Natural killer cell (primary cell): ENCODE measurements at places on chromosomes 13 and 19. TPM values are rescaled to one million over a fixed set of nuclear protein-coding genes. Genes with fewer than 3 reads are reported as not detected.

GRCh38 chr13:51339354-51339753 is at the start of gene SERPINE3:
SERPINE3 (plus strand) TSS chr13:51339691; CDS start chr13:51341092, 1,401 bp downstream.
- H3K4me1 ChIP-seq, result no peaks in the 10 kb centered on the region
- H3K27me3 ChIP-seq, result no peaks in the 10 kb centered on the region
- H3K27ac ChIP-seq, result no peak within 1 kb of the TSS
- no peak for DNase-seq
- H3K36me3 ChIP-seq, result no peaks in the 10 kb centered on the region
- H3K4me3 ChIP-seq, result no peak within 1 kb of the TSS

Gene PSG7
- not detected for total RNA-seq

DNA sequence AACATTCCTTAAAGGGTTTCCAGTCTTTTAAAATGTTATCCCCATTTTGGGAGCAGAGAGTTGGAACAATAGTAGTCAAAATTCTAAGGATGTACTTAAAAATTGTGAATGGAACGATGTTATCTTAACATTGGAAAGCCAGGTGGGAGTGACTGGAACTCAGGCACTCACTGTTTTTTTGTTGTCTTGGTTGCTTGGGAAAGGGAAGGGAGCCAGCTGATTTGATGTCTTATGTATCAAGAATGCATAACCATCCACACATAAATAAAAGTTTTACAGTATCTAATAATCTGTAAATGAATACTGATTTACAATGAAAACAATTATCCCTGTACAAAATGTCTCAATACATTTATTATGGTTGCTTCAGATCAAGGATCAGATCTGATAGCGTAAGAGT is 88.7 kb downstream of the SLC10A2 start:
- no peaks in the 10 kb centered on the region for H3K36me3 ChIP-seq
- no peak overlapping the region for H3K4me3 ChIP-seq
- DNase-seq, result no peak
- H3K27ac ChIP-seq, result no peak overlapping the region

Gene ZIC2
- total RNA-seq, result not detected

DNA sequence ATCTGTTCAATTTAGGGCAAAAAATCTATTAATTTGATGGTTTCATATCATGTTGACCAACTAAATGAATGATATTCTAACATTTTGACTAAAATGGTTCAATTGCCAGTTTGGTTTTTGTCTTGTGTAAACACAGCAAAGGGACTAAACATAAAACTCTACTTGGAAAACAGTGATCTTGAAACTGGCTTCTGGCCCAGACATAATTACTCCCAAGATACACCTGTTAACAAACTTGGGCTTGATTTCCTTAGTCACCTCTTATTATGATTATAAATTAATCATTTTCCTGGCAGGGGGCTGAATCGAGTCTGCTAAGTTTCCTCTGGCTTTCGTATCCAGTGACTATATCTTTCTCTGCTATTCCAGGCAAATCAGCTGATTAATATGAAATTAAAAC is 78.0 kb upstream of the OXGR1 start:
- no peaks in the 10 kb centered on the region for H3K27me3 ChIP-seq
- H3K36me3 ChIP-seq, result no peaks in the 10 kb centered on the region
- H3K4me3 ChIP-seq, result no peak overlapping the region
- H3K4me1 ChIP-seq, result no peaks in the 10 kb centered on the region

Gene PRRG2
- 0.39 TPM for total RNA-seq

Gene DLL3
- total RNA-seq, result not detected

DNA sequence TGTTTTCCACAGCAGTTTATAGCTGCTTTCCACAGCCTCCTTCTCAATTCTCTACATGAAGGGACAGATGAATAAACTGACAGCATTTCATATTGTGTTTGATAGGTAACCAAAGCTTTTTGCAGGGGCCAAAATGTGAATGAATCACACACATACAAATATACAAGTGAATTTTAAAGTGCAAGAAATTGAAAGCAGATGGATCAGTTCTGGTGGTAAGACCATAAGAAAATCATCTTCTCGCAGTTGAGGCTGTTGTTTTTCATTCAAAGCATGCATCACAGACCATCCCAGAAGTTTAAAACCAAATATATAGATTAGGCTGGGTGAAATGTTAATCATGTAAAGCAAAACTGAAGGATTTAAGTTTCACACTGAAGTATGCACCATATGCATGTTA is 1569.4 kb downstream of the PCDH9 start:
- H3K27me3 ChIP-seq, result no peaks in the 10 kb centered on the region
- H3K36me3 ChIP-seq, result no peaks in the 10 kb centered on the region
- no peak overlapping the region for H3K27ac ChIP-seq

- no peaks in the 10 kb centered on the region for H3K4me1 ChIP-seq
- DNase-seq, result no peak
- no peak overlapping the region for H3K27ac ChIP-seq
- peaks cover 81% of the 10 kb centered on the region for H3K36me3 ChIP-seq
- no peak overlapping the region for H3K4me3 ChIP-seq
- no peaks in the 10 kb centered on the region for H3K27me3 ChIP-seq
Observed at GRCh38 chr19:46384396-46384795, 29.0 kb downstream of the CCDC8 start.

- H3K27ac ChIP-seq, result no peak overlapping the region
- no peak for DNase-seq
- no peaks in the 10 kb centered on the region for H3K27me3 ChIP-seq
- H3K36me3 ChIP-seq, result no peaks in the 10 kb centered on the region
- no peak overlapping the region for H3K4me3 ChIP-seq
Observed at GRCh38 chr19:29566496-29567054, 39.5 kb upstream of the POP4 start.

Gene PROZ
- not detected for total RNA-seq

- no peaks in the 10 kb centered on the region for H3K36me3 ChIP-seq
- peaks cover 5% of the 10 kb centered on the region for H3K4me1 ChIP-seq
- no peak for DNase-seq
- no peak overlapping the region for H3K4me3 ChIP-seq
Observed at GRCh38 chr19:40458597-40458974, 7.0 kb downstream of the BLVRB start.

DNA sequence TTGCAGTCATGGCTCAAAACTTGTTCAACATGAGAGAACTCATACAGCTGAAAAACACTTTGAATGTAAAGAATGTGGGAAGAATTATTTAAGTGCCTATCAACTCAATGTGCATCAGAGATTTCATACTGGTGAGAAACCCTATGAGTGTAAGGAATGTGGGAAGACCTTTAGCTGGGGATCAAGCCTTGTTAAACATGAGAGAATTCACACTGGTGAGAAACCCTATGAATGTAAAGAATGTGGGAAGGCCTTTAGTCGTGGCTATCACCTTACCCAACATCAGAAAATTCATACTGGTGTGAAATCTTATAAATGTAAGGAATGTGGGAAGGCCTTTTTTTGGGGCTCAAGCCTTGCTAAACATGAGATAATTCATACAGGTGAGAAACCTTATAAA is 20.1 kb downstream of the ZNF283 start:
- no peak overlapping the region for H3K27ac ChIP-seq
- H3K4me1 ChIP-seq, result no peaks in the 10 kb centered on the region
- no peak for DNase-seq
- peaks cover 17% of the 10 kb centered on the region for H3K36me3 ChIP-seq
- no peak overlapping the region for H3K4me3 ChIP-seq

DNA sequence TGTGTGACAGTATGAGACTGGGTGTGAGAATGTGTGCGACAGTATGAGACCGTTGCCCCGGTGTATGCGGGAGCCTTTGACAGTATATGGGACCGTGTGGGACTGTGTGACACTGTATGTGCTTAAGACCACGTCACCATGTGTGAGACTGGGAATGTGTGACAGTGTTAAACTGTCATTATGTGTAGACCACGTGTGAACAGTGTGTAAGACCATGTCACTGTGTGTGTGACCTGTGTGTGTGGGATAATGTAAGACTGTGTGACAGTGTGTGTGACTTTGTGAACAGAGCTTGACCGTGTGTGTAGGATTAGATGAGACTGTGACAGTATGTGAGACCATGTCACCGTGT is 549 bp downstream of the ZNF583 start:
- H3K4me1 ChIP-seq, result peaks cover 22% of the 10 kb centered on the region
- H3K27me3 ChIP-seq, result no peaks in the 10 kb centered on the region
- peak; percentile 54 for DNase-seq
- H3K4me3 ChIP-seq, result peak overlapping the region; percentile 88

Gene FFAR2
- 8.6 TPM for total RNA-seq

- no peak for DNase-seq
- H3K27ac ChIP-seq, result no peak overlapping the region
- no peak overlapping the region for H3K4me3 ChIP-seq
- H3K27me3 ChIP-seq, result no peaks in the 10 kb centered on the region
- no peaks in the 10 kb centered on the region for H3K4me1 ChIP-seq
Observed at GRCh38 chr13:62879071-62879470, 1463.4 kb upstream of the PCDH20 start.
